ENCODE measurements at places on chromosomes 4 and X.

GRCh38 chr4:168385142-168385490 lies 66.6 kb upstream of the DDX60 start:
- no peak for DNase-seq

GRCh38 chr4:124060261-124060918 lies 652.1 kb downstream of the ANKRD50 start:
- no peak for DNase-seq

GRCh38 chr4:17544831-17545234 lies 29.9 kb downstream of the CLRN2 start:
- DNase-seq, result no peak

GRCh38 chrX:106948641-106949040 lies 28.4 kb downstream of the CLDN2 start:
- DNase-seq, result no peak

- DNase-seq, result peak; percentile 20
Observed at GRCh38 chr4:118033148-118034052, 886 bp upstream of the NDST3 start.

- DNase-seq, result peak; percentile 93
Observed at GRCh38 chr4:56978750-56979303, at the start of gene POLR2B. Gene POLR2B (plus strand): TSS chr4:56978896. CDS start chr4:56978986, 90 bp downstream.

DNA sequence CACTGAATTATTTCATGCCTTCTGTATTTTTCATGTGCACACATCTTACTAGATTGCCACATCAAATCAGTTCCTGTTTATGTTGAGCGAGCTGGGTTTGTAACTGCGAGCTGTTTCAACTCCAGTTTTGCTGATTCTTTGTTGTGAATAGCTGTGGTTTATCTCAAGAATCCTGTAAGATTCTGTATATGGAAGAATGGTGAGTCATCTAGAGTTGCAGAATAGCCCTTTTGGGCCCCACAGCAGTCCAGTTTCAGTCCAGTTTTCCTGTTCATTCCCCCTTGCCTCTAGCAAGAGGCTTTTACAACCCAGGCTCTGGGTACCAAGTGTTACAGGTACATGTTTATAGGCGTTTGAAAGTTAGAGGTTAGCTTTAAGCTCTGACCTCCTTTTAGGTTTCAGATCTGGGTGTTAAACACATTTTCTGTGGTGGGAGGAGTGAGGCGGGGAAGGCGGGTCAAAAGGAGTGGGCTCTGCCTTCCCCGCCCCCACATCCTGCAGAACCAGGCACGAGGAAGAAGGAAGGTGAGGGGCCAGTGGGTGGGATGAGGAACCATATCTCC lies 32.7 kb downstream of the TBC1D14 start:
- peak; percentile 36 for DNase-seq

DNA sequence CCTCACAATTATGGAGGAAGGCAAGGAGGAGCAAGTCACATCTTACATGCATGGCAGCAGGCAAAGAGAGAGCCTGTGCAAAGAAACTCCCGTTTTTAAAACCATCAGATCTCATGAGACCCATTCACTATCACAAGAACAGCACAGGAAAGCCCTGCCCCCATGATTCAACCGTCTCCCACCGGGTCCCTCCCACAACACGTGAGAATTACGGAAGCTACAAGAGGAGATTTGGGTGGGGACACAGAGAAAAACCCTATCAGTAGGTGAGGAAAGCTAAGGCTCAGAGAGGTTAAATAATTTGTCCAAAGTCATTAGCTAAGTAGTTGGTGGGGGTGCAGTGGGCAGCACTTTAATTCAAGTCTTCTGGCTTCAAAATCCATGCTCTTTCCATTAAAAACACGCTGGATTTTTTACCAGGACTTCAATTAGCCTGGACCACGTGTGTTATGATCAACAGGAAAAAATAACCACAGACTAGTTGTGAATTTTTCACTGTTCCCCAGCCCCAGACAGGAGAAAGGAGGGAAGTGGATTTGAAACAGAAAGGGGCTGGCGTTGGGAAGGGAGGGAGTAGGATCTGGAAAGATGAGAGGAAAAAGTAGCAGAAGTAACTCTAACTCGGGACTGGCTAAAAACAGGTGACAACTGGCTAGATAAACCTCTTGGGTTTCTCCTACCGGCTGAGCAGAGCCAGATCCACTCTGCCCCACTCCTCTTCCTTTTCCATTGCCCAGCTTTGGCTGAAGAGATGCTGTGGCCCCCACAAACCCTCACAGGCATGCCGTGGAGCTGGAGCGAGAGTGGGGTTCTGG lies 986 bp downstream of the MTMR8 start:
- no peak for DNase-seq

DNA sequence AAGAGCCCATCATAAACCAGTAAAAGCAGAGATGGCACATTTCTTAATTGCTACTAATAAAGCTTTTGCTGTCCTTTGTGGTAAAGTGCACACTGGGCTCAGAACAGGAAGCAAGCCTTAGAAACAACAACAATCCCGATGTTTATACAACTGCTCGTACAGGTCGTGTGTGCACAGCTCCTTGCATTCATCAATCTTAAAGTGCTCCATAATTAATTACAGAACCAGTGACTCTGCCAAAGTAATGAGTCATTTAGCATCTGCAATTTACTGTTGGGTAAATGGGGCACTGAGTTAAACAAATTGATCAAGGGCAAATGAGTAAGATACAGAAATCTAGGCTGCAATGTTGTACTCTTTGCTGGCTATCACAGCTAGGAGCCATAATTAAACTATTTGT lies 61.3 kb upstream of the TXK start:
- no peak for DNase-seq

GRCh38 chr4:82360298-82361177 lies 13.3 kb downstream of the HNRNPD start:
- DNase-seq, result no peak

DNA sequence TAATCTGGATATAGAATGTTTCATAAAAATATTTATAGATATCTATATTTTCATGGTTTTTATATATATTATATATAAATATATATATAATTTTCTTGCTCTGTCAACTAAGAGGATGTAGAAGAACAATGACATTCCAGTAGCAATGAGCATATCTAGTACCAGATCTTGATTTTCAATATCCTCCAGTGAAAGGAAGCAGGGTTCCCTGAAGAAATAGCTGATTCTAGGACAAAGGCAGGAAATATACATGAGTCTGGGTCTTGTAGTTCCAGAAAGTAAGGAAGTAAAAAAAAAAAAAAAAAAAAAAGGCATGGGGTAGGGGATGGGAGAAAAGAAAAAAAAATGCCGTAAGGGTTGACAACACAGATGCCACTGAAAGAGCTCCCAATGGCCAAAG lies 241.4 kb downstream of the RASL11B start:
- no peak for DNase-seq

DNA sequence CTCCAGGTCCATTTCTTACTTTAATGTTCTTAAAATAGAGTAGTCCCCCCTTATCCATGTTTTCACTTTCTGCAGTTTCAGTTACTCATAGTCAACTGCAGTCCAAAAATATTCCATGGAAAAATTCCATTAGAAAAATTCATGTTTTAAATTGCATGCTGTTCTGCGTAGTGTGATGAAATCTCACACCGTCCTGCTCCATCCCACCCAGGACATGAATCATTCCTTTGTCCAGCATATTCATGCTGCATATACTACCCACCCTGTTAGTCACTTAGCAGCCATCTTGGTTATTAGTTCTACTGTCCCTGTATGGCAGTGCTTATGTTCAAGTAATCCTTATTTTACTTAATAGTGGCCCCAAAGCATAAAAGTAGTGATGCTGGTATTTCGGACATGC lies 5.4 kb upstream of the PDLIM5 start:
- DNase-seq, result peak; percentile 89

DNA sequence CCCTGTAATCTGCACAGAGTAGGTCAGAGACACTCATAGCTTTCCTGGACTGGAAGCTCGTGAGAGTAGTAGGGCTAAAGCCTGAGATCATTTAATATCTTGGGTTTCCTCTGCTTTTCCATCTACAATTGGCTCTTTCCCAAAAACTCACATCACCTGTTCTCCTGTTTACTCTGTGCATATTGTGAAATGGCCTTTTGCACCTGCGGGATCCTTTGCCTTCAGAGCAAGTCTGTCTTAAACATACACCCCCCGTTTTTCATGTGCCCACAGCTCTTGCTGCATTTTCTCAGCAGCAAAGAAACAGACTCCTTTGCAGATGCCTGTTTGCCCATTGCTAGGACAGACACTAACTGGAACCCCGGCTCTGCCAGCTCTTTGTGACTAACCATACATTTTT lies 608.3 kb upstream of the PCDH10 start:
- no peak for DNase-seq

DNA sequence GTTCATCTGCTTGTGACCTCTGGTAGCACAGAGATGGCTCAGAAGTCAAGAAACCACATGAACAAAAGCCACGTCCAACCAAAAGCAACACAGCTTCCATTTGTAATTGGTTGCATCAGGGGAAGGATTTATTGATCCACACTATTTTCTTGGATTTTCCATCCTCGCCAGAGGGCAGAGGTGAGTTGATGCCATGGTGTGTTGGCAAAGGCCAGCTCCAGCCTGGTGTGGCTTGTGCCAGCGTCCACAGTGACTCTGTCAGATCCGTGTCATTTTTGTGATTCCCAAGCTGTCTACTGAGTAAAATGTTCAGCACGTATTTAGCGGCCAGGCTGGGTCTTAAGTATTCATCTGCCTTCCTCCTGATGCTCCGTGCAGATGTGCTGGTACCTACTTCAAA lies 30.0 kb upstream of the SMIM10L2A start:
- no peak for DNase-seq

GRCh38 chrX:150018931-150019361 lies 80.7 kb upstream of the EOLA2 start:
- DNase-seq, result no peak

DNA sequence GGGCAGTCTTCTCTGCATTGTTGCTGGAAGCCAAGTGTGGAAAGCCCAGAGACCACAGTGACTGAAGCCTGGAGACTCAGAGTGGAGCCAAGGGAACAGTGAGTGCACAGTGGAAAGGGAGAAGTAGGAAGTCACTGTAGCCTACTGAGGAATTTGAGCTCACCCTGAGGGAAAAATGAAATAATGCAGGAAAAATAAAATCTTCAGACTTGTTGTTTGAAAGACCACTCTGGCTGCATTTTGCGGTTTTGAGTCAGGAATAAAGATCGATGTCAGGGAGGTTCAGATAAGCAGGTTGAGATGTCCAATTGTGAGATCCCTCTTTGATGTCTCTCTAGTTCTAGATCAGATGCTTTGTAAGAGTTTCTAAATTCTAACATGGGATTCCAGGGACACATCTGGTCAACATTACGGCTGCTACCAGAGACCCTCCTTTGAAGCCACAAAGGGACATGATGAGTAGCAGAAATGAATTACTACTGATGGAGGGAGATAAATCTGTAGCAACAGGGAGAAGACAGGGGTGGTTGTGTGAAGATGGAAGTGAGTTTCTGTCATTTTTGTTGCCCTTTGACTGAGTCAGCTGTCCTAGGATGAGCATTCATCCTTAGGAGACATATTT lies 8.4 kb downstream of the ADH4 start:
- DNase-seq, result no peak

- no peak for DNase-seq
Observed at GRCh38 chrX:108304210-108304609, 134.0 kb downstream of the COL4A6 start.

GRCh38 chr4:136741468-136741867 lies 790.8 kb downstream of the PCDH18 start:
- DNase-seq, result no peak

DNA sequence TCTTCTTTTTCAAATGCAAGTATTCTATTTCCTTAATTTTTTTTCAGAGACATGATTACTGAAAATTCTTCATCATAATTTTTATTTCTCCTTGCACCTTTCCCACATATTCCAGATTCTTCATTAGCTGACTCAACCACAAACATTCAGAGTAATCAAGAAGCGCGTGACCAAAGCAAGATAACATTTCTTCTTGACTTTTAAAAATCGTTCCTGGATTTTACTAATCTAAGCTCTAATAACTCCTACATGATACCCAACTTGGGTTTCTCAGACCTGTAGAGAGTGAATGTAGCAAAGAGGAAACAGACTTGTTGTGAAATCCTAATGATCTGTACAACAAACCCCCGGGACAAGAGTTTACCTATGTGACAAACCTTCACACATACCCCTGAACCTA lies 615.0 kb downstream of the TMA16 start:
- no peak for DNase-seq

GRCh38 chr4:63901304-63901703 lies 507.9 kb downstream of the TECRL start:
- DNase-seq, result no peak
